ENCODE measurements at places on chromosomes 4 and X.

GRCh38 chr4:77877167-77877566 lies 14.5 kb downstream of the MRPL1 start:
- no peak for DNase-seq

DNA sequence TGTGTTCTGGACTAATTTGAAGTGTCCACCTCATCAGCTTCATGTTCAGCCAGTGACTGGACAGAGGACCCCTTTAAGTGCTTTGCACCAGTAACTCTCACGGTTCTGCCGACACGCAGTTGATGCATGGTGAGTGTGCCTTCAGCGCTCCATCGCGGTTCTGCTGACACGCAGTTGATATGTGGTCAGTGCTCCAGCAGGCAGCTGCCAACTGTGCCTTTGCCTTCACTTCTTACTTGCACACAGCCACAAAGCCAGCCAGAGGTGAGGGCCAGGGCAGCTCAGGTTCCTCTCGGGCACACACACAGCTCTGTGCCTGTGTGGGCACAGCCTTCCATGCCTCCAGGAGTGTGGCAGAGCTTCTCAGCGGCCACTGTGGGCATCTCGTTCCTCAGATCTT lies 12.4 kb downstream of the NKX1-1 start:
- DNase-seq: no peak

GRCh38 chr4:38804654-38805295 lies at the start of gene TLR1:
TLR1 (minus strand) TSS chr4:38804791; CDS start chr4:38798831, 5,960 bp downstream.
- DNase-seq: no peak

DNA sequence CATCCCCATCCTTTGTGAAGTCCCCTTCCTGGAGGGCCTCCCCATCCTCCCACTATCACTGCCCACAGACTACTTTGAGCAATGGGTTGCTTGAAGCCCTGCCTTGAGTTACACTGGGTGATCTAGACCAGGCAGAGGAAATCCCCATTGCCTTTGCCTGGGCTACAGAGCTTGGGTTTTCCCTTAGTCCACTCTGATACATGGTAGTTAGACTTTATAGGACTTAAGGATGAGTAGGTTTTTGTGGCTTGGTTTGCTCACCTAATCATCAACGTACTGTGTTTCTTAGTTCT lies 56.6 kb downstream of the TMEM131L start:
- DNase-seq: no peak

DNA sequence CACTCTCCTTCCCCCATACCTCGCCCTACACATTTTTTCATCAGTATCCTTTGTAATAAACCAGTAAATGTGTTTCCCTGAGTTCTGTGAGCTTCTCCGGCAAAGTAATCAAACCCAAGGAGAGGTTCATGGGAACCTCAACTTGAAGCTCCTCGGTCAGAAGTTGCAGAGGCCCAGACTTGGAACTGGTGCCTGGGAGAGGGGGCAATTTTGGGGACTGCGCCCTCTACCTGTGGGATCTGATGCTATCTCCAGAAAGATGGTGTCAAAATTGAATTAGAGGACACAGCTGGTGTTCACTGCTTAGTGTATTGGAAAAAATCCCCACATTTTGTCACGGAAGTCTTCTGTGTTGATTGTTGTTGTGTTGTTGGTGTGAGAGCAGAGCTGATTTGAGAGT lies 70.6 kb downstream of the ATP11C start:
- no peak for DNase-seq

DNA sequence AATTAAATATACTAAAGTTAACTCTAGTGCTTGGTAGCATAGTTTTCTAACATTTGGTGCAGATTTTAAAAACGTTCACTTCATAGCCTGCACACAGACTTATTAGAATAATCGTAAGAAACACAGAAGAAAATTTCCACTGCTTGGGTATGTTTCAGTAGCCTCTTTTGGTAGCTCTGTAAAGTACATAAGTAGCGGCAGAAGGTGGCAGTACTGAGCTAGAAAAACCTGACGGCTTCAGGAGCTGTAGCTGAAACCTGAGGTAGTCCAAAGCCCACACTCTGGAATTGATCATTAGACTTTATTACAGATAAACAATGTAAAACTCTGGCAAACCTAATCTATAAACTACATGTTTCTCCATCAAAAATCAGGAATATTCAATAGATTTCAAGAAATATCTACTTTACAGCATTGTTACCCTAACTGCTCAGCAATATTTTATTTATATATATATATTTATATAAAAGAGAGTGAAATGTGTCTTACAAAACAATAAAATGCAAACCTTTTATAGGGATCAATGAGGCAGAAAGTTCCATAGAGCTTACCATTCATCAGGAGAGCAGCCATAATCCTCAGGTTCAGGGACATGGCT lies 88.2 kb downstream of the ATP8A1 start:
- DNase-seq: peak; percentile 37

- DNase-seq: no peak
These were observed 49.4 kb downstream of the SPINK2 start for GRCh38 chr4:56772134-56772533.

DNA sequence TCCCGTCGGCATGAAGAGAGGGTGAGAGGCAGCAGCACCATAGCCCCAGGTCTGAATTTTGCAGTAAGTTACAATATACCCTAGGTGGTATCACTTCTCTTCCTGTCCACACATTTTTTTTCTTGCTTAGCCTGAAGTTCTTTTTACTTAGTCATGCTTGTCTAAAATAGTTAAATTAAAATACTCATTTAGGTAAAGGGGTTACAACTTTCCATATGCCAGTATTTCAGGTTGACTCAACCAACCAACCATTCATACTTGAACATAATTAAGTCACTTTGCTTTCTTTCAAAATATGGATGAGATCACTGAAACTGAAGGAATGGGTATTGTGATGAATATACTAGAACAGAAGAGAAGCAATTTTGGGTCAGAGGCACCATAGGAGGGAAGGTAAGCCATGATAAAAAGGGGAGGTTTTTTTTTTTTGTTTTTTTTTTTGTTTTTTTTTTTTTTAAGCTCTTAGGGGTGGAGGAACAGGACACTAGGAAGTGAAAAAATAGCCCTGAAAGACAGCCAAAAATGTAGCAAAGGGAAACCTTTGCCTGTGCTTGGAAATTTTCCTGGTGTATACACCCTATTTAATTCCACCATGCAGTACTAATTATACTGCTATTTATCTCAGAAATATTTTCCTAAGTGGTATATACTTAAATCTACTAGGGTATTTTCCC lies 41.8 kb downstream of the RPS6KA3 start:
- no peak for DNase-seq

DNA sequence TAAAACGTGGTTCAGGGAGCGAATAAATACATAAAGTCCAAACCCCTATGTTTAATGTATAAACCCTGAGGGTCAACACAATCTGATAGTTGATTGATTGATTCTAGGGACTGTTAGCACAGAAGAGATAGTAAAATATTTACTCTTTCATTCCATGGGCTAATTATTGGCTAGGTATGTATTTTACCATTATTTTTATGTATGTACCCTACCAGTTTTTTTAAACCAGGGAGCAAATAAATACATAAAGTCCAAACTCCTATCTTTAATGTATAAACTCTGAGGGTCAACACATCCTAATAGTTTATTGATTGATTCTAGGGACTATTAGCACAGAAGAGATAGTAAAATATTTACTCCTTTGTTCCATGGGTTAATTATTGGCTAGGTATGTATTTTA lies 40.0 kb downstream of the ZFX start:
- no peak for DNase-seq

GRCh38 chr4:94214703-94215319 lies 7.1 kb downstream of the SMARCAD1 start:
- DNase-seq: no peak

DNA sequence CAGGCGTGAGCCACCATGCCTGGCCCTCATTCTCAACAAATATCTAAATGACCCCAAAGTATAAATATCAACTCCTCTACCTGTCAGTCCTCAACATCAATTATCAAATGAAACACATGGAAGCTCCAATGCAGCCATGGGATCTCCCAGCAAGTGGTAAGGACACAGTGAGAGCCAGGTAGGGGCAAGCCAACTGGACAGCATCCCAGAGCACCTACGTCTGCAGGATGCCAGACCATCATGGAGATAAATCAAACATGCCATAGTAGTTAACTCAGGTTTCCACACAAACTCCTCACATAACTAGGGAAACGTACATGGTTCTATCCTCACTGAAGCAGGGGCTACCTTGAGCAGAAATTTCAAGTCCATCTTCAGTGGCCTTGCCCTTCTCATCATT lies 159.9 kb upstream of the MED14 start:
- DNase-seq: no peak

- DNase-seq: no peak
These were observed 319 bp downstream of the DRP2 start for GRCh38 chrX:101219864-101220346.

DNA sequence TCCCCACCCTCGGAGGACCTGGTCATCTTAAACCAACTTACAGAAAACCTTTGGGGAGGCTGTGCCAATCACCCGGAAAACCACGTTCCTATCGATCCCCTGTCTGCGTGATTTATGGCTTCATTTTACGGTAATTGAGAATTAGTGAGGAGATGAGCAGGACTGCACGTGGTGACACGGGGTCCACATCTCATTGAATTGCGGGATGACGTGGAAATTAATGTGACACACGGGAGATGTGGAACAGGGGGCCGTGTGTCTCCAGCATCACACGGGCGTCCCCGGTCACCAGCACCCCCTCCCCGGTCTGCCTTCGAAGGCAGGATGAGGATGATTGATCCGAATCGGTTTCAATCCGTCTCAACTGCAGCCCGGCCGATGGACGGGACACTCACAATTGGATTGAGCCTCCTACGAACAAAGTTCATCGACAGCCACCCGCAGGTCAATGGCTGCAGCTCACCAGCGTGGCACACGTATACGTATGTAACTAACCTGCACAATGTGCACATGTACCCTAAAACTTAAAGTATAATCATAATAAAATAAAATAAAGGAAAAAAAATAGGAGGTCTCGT lies 160.3 kb downstream of the SHOX start:
- no peak for DNase-seq

DNA sequence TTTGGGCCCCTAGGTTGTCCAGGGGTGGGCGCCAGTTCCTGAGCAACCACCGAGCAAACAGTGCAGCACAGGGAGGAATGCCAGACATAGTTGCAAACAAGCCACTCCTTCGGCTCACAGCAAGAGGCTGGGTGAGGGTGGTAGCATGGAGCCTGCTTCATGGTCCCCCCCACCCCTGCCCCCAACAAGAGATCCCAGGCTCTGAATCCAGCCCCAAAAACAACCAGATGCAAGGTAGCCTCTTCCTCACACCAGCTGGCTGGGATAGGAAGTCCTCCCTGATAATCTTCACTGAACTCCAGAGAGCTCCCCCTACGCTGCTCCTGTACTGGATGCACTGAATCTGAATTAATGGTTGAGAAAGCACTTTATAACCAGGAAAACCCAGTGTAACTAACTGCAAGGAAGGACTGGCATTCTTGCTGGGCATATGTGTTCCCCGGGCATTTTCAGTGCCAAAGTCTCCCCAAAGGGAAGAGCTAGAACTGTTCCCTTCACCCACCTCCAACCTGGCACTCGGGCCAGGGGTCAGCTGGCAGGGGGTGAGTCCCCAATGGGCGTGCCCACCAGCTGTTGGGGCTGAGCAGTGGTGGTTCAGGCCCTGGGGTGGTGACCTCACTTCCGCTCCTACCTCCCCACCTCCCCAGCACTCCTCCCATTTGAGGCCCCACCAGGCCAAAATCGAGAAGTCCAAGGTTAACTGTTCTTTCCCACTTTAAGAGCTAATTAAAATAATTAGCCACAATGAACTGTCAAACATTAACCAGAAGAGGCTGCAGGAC lies 1.5 kb downstream of the ELF4 start:
- peak; percentile 19 for DNase-seq

- no peak for DNase-seq
These were observed 38.8 kb downstream of the ZBTB49 start for GRCh38 chr4:4328840-4329239.

DNA sequence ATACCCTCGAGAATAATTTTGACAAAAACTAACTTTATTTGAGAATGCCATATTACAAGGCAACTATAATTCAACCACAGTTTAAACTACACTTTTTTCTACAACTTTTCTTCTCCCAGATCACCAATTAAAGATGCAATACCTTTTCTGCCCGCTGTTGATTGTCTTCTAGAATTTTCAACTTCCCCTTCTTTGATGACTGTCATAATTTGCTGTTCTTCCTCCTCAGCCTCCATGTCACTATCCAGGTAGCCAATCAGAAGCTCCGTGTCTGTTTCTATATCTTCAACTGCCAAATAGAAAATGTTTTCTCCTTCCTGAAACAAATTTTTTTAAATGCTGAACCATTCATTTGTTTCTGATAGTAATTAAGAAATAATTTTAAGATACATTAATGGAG lies 101.5 kb downstream of the PRDM5 start:
- DNase-seq: no peak

- no peak for DNase-seq
These were observed 20.7 kb downstream of the TAPT1 start for GRCh38 chr4:16205298-16206164.

- DNase-seq: no peak
These were observed 11.9 kb downstream of the EXOC1 start for GRCh38 chr4:55865228-55865806.

GRCh38 chr4:102447413-102447812 lies 53.7 kb upstream of the NFKB1 start:
- no peak for DNase-seq

DNA sequence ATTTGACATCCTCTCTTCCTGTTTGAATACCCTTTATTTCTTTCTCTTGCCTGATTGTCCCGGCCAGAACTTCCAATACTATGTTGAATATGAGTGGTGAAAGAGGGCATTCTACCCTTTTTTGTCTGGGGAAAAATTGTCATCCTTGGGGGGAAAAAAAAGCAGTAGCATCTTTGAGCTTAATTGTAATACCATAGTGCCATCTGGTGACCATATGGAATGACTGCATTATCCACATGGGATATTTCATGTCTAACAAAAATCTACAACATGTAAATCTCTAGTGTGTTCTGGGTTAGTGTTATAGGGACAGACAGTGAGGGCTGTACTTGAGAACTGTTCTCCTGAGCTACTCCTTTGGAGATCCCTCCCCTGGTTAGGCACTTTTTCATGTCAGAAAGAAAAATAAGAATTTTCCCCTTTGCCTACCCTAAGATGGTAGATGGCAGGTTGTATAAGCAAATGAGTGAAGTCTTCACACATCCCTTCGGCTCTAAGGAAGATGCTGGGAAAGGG lies 26.0 kb downstream of the CAPN6 start:
- no peak for DNase-seq

- DNase-seq: no peak
These were observed 222.4 kb downstream of the SLIT2 start for GRCh38 chr4:20474119-20474518.

- DNase-seq: no peak
These were observed 25.5 kb downstream of the ZNF330 start for GRCh38 chr4:141246243-141246642.

GRCh38 chr4:87087420-87087819 lies 133.0 kb downstream of the KLHL8 start:
- DNase-seq: no peak

DNA sequence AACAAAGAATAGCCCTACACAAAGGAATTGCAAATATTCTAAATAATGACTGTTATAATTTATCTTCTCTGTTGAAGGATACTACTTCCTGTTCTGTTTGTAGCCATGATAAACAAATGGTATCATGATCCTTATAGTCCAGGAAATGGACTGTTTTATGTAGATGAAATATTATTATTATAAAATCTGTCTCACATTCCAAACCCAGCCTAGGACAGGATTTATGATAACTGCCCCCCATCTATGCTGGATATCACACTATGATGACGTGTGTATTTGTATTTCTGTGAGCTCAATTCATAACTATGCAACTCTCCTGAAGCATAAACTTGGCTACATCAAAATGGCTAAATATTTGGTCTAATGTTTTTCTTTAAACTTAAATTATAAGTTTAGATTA lies 21.3 kb downstream of the DMD start:
- no peak for DNase-seq

Measured in gastrocnemius medialis (tissue), 4 donors.